ENCODE measurements at places on chromosomes 4 and X.

DNA sequence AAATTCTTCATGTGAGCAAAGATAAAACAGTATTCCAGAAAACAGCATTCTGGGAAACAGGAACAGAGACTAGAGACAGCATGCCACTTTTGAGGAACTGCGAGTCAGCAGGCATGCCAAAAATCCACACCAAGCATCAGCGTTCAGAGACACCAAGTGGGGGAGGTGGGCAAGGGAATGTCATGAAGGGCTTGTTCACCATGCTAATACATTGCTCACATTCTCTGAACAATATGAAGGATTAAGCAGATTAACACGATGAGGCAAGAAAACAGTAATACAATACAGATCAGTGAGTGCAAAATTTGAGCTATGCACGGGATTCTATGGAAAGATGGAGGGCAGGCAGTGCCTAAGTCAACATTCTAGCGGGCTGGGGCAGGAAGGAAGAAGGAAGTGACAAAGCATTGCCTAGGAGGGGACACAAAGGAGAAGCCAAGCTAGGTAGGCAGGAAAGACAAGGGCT lies 278.3 kb downstream of the FBXW7 start:
- DNase-seq: no peak

- no peak for DNase-seq
Observed at GRCh38 chrX:64571011-64571410, 175.8 kb upstream of the MTMR8 start.

GRCh38 chrX:152949114-152949513 lies 44.8 kb downstream of the PNMA5 start:
- no peak for DNase-seq

GRCh38 chr4:212438-213188 lies 88.3 kb downstream of the ZNF718 start:
- DNase-seq: no peak

DNA sequence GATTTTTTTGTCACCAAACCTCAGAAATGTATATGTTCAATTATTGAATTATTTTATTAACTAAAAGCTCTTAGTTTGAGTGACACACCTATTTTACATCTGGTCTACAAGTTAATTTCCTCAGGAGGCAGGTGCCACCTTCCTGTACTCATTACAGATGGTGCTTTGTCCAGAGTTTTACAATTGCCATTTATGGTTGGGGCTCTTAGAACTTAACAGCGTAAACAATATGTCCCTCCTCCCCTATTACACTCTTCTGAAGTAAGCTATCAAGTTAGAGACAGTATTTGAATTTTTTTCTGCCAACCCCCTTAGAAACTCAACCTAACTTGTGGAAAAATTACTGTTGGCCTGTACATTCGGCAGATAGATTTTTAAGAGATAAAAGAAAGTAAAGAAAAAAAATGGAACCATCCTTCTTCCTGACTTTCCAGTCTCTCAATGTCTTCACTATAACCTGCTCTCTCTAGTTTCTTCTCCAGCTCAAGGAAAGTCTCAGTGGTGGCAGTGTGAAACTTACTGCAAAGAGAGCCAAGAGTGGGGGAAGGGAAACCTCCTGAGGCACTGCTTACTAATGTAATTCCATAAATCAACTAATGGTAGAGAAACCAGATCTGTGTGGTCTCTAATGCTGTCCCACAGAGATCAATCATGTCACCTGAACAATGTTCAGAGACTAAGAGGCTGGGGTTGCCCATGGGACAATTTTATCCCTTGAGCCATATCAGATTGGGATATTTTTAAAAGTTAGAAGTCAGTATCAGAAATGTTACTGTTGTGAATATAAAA lies 7.8 kb downstream of the CXXC4 start:
- no peak for DNase-seq

DNA sequence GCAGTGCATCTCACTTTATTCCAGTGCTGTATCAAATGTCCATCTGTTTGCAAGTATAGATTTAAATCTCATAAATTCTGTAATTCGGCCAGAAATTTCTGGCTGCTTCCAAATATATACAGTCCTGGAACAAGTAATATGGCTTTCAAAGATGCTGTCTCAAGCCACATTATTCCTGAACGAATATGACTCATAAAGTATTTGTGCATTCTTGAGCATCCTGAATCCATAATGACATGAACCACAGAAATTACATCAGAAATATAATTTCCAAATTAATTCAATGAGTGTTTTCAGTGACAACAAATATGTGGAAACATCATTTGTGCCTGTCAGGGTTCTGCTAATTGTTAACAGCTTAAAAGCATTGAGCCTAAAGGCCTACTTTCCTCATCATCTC lies 140.9 kb upstream of the HPGD start:
- DNase-seq: no peak

DNA sequence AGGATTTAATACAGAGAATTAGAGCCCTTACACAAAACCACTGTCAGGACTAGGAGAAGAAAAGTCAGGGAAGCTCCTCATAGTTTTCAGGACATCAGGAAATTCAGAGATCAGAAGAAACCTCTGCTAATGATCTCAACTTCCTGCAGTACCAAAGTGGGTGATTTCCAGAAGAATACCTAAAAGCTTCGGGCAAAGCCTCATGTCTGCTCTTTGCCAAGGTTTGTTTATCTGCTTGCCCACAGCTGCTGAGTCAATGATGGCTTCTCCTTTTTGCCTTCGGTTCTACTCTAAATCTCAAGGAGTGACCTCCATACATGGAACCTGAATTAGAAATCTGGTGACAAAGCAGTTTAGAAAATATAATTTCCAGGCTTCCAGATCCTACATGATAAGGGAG lies 68.4 kb downstream of the USP38 start:
- no peak for DNase-seq

DNA sequence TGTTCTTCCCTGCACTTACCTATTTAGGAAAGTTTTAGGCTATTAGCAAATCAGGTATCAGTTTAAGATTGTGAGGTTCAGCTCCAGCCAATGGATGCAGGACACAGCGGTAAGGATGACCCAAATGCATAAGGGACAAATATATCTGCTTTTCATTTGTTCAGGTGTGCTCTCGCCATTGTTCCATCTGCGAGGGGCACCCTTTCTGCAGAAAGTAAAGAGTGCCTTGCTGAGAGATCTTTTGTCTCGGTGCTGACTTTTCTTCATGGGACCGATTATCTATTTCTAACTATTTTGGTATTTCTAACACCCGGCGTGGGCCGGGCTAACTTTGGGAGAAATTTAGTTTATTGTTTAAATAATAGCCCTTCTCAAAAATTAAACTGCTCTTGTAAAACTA lies 49.0 kb downstream of the CCDC149 start:
- DNase-seq: no peak

GRCh38 chrX:37383313-37383712 lies 34.1 kb downstream of the PRRG1 start:
- DNase-seq: no peak

DNA sequence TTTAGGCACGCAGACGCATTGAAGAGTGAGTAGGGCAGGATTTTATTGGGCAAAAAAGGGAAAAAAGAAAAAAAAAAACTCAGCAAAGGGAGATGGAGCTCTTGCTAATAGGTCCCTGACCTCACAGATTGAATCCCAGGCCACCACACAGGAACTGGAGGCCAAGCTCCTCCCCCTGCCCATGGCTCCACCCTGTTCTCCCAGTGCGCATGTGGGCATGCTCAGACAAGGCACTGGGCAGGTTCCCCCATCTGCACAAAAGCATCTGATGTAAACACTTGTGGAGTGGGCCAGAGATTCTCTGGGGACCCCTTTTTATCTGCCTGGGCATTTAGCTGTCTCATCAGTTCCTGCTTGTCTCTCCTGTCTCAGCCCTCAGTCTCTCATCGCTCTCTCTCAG lies 9.5 kb downstream of the FRMD7 start:
- DNase-seq: no peak

GRCh38 chr4:61011051-61011450 lies 189.1 kb upstream of the ADGRL3 start:
- DNase-seq: no peak

DNA sequence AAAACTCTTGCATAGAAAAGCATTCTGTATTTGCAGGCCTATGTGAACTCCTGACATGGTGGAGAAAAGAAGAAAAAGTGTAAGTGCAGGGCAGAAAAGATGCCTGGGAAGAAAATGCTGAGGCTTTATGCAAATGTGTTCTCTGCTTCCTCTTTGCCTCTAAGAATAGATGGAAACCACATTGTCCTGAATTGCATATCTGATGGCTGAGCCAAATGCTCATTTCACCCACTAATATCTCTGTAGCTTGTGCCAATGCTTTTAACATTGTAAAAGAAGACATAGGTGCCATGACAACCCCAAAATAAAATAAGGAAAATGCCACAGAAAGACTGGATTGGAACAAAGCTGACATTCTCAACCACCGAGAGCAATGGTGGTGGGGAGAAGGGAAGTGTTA lies 307.4 kb downstream of the GRIA2 start:
- no peak for DNase-seq

- DNase-seq: no peak
Observed at GRCh38 chr4:126702747-126703146, 930.0 kb upstream of the INTU start.

GRCh38 chrX:16212436-16212835 lies 45.2 kb downstream of the MAGEB17 start:
- peak; percentile 14 for DNase-seq

DNA sequence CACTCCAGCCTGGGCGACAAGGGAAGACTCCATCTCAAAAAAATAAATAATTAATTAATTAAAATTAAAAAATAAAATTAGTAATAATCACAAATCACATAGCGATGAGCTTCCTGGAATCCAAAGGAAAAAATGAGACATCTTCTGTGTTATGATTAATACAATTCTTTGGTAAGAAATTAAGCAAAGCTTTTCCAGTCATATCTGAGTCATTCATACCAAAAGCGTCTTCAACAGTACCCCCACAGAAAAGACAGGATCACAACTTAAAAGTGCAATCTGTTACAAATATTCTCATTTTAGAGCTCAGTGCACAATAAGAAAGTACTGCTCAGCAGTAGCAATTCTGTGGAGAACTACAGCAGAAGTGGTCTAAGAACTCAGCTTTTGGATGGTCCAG lies 168.5 kb upstream of the MXRA5 start:
- DNase-seq: no peak
